Activated T-helper 1 cell treated with anti-CD3 and anti-CD28 coated beads, Interleukin-12 subunit alpha, Interleukin-12 subunit beta, Interleukin-2, Interleukin-4 antibody, amounts not matched to agents 30 ng/mL and 10 ng/mL and 1 ng/mL, durations not matched to agents 14 hours and 24 hours and 36 hours (primary cell): ENCODE measurements at places on chromosomes 7 and 10. TPM values are rescaled to one million over a fixed set of nuclear protein-coding genes. Genes with fewer than 3 reads are reported as not detected.

The PLXDC2 gene
- not detected in 2 replicates for total RNA-seq

The WNT8B gene
- 0.10 and 0.24 TPM in 2 replicates for total RNA-seq

The CCDC172 gene
- total RNA-seq: not detected in 2 replicates

The ASIC3 gene
- 1.9 and 4.1 TPM in 2 replicates for total RNA-seq

The GSDME gene
- total RNA-seq: 10.6 and 11.0 TPM in 2 replicates

The DOCK4 gene
- total RNA-seq: 0.31 and 0.37 TPM in 2 replicates

The GALNT17 gene
- total RNA-seq: not detected in 2 replicates

GRCh38 chr10:129958148-129958628 lies 5.9 kb downstream of the EBF3 start:
- peaks cover 20% of the 10 kb centered on the region for H3K4me1 ChIP-seq
- peaks cover 2% of the 10 kb centered on the region for H3K36me3 ChIP-seq
- peak overlapping the region; percentile 61 for H3K27ac ChIP-seq
- H3K4me3 ChIP-seq: peak overlapping the region; percentile 19

GRCh38 chr10:113680190-113681111 lies 739 bp downstream of the CASP7 start:
- H3K4me3 ChIP-seq: peak overlapping the region; percentile 99
- peak overlapping the region; percentile 98 for H3K27ac ChIP-seq
- peaks cover 3% of the 10 kb centered on the region for H3K27me3 ChIP-seq
- peaks cover 57% of the 10 kb centered on the region for H3K4me1 ChIP-seq
- H3K36me3 ChIP-seq: peaks cover 29% of the 10 kb centered on the region
- DNase-seq: peak; percentile 20

DNA sequence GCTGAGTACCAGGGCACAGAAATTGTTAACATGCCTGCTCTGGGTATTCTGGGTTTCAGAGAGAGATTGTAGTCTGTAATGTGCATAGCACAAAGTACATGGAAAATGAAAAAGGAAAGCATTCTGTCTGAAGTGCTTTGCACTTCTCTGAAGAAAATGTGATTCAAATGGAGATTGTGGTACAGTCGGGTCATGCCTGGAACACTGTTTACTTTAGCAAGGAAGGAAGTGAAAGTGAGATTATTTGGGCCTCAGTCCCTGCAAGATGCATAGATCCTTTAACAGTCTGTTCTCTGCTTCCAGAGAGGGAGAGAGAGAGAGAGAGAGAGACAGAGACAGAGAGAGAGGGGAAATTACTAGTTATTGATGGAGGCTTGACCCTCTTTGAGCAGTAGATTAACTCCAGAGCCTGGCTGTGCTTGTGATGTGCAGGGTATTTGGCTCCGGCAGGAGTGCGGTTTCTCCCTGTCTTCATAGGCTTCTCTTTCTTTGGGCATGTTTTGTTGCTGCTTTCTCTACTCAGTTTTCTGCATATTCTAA lies 5.4 kb downstream of the VWC2 start:
- no peaks in the 10 kb centered on the region for H3K36me3 ChIP-seq
- H3K4me3 ChIP-seq: no peak overlapping the region
- peaks cover 37% of the 10 kb centered on the region for H3K27me3 ChIP-seq
- H3K4me1 ChIP-seq: no peaks in the 10 kb centered on the region

GRCh38 chr7:7180725-7181449 lies 1.5 kb upstream of the C1GALT1 start:
- DNase-seq: no peak
- peaks cover 15% of the 10 kb centered on the region for H3K4me1 ChIP-seq
- H3K4me3 ChIP-seq: peak overlapping the region; percentile 94
- H3K36me3 ChIP-seq: peaks cover 8% of the 10 kb centered on the region

- no peaks in the 10 kb centered on the region for H3K36me3 ChIP-seq
- H3K27me3 ChIP-seq: peaks cover 7% of the 10 kb centered on the region
- no peak for DNase-seq
- no peaks in the 10 kb centered on the region for H3K4me1 ChIP-seq
These were observed 1.6 kb upstream of the KNDC1 start for GRCh38 chr10:133158437-133158755.

- no peaks in the 10 kb centered on the region for H3K4me1 ChIP-seq
- DNase-seq: no peak
- H3K27me3 ChIP-seq: no peaks in the 10 kb centered on the region
These were observed 347.5 kb downstream of the GPR158 start for GRCh38 chr10:25522294-25522693.

- peaks cover 1% of the 10 kb centered on the region for H3K27me3 ChIP-seq
- DNase-seq: no peak
- H3K36me3 ChIP-seq: no peaks in the 10 kb centered on the region
- H3K27ac ChIP-seq: no peak overlapping the region
- H3K4me3 ChIP-seq: no peak overlapping the region
- no peaks in the 10 kb centered on the region for H3K4me1 ChIP-seq
These were observed 159.2 kb downstream of the PRKG1 start for GRCh38 chr10:51233337-51234100.

DNA sequence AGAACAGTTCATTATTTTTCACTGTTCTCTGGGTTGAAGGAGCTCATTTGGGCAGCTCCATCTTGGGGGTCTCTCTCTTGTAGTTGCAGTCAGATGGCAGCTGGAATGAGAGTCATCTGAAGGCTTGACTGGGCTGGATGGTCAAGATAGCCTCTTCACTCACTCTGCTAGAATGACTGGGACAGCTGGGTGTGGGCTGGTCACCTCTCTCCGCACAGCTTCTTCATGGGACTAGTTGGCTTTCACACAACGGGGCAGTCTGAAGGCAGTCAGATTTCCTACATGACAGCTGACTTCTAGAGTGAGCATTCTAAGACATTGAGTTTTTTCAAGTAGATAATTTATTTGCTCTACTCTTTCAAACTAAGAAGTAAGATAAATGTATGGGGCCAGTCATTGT lies 13.1 kb downstream of the PLEKHA1 start:
- no peak overlapping the region for H3K4me3 ChIP-seq
- DNase-seq: no peak
- peaks cover 10% of the 10 kb centered on the region for H3K4me1 ChIP-seq
- H3K27me3 ChIP-seq: peaks cover 35% of the 10 kb centered on the region
- peaks cover 2% of the 10 kb centered on the region for H3K36me3 ChIP-seq

GRCh38 chr7:3282457-3282856 lies 18.6 kb upstream of the SDK1 start:
- H3K36me3 ChIP-seq: no peaks in the 10 kb centered on the region
- H3K27me3 ChIP-seq: peaks cover 8% of the 10 kb centered on the region
- DNase-seq: no peak
- H3K27ac ChIP-seq: no peak overlapping the region

DNA sequence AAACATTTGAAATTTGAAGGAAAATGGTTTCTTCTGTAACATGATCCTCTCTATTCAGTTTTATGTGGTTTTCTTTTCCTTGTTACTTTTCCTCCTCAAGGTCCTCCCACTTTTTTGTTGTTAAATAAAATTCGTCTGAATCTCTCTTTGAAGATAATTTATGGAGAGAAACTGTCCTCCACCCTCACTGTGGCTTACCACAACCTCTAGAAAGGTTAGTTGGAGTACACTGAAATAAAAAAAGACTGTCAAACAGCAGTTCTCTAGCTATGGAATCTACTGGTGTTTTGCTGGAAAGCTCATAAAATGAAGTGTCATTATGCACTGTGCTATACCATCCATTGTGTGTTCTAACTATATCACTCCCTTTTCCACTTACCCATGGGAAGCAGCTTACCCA lies 189.4 kb downstream of the HDAC9 start:
- H3K4me3 ChIP-seq: no peak overlapping the region
- peak overlapping the region; percentile 8 for H3K27ac ChIP-seq

DNA sequence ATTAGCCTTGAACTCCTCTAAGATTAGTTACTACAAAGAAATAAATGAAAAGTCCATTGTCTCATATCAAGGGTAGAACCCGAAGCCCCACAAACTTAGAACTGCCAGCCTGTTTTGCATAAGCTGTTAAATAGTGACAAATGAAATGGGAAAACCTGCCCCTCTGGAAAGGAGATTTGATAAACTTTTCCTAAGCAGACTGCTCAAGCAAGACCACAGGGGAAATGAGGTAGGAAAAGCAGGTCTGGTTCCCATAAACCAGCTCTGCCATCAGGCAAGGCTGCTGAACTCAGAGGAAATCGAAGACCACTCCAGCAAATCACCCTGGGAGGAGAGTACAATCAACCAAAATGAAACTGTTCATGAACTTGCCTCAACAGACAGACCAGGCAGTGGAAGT lies 181.5 kb upstream of the AOAH start:
- H3K27ac ChIP-seq: no peak overlapping the region
- no peak for DNase-seq
- H3K36me3 ChIP-seq: peaks cover 36% of the 10 kb centered on the region
- H3K27me3 ChIP-seq: no peaks in the 10 kb centered on the region

GRCh38 chr7:130303982-130304381 lies 11.0 kb downstream of the CPA4 start:
- H3K4me3 ChIP-seq: no peak overlapping the region
- H3K27ac ChIP-seq: no peak overlapping the region
- H3K4me1 ChIP-seq: no peaks in the 10 kb centered on the region
- DNase-seq: no peak
- no peaks in the 10 kb centered on the region for H3K27me3 ChIP-seq
- H3K36me3 ChIP-seq: no peaks in the 10 kb centered on the region

GRCh38 chr10:89236226-89236797 lies 15.3 kb downstream of the LIPA start:
- DNase-seq: no peak
- H3K4me3 ChIP-seq: no peak overlapping the region
- H3K4me1 ChIP-seq: no peaks in the 10 kb centered on the region
- H3K36me3 ChIP-seq: no peaks in the 10 kb centered on the region
- no peak overlapping the region for H3K27ac ChIP-seq
- H3K27me3 ChIP-seq: peaks cover 3% of the 10 kb centered on the region

DNA sequence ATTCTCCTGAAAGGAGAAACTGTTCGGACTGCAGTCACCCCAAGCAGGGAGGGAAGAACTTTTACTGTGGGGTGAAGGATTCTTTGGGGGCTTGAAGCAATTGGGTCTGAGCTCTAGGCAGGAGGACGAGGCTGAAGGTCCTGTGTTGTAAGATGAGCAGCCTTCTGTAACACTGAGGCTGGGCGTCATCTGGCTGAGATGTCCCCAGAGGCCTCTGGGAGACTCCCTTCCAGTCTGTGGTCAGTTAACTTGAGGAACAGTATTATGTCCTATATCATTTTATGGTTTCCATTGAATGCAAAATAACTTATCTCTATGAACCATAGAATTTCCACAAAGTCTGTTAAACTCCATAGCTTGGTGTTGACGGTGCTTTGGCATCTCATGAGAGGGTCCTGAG lies 26.3 kb downstream of the FIGNL1 start:
- no peak for DNase-seq
- no peak overlapping the region for H3K27ac ChIP-seq

DNA sequence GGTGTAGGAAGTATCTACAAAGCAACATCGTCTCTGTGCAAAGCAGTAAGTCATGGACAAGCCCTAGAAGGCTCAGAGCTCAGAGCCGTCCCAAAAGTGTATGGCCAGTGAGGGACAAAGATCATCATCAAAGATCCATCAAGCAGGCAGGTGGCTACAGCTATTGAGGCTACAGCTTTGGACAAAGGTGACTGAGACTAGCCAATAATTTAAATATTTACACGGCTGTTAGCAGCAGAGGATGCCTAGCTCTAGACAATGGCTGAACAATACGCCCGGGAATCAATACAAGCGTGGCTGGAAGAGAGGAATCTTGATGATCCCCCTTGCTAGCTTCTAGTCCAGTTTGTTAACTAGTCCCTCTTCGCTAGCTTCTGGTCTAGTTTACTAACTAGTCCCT lies 17.9 kb downstream of the NMT2 start:
- H3K4me3 ChIP-seq: no peak overlapping the region
- H3K4me1 ChIP-seq: no peaks in the 10 kb centered on the region
- DNase-seq: no peak
- H3K27me3 ChIP-seq: no peaks in the 10 kb centered on the region

DNA sequence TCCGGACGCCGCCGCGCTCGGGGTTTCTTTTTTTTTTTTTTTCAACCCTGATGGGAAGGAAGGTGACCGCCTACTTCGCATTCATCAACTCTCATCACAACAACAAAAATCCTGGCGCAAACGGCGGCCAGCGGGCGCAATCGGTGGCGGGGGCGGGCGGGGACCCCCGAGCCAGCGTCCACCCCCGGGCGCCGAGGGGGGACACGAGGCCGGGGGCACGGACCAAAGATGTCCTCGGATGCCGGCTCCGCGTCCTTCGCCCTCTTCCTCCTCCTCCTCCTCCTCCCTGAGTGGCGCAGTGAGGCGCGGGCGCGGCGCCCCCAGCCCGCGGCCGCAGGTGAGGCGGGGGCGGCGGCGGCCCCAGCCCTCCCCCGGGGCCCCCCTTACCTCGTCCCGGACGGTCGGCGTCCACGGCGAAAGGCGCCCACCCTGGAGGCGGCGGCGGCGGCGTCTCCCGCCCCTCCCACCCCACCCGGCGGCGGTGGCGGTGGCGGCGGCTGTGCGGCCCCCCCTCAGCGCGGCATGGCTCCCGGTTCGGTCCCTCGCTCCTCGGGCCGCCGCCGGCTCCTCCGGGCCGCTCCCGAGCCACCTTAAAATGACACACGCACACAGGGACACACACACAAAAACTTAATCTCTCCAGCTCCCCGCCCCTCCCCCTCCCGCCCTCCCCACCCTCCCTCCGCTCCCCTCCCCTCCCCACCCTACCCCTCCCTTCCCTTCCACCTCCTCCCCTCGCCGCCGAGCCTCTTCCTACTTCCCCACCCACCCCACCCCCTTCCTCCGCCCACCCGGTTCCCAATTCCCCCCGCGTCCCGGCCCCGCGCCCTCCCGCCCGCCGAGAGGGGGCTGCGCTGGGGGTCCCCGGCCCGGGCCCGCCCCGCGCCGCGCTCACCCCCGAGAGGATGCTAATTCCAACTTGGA lies at the start of gene CTBP2:
TSS of gene CTBP2 (minus strand) at position 632 of the 924 bp plus-strand sequence.
- DNase-seq: no peak
- no peak within 1 kb of the TSS for H3K27ac ChIP-seq
- peak within 1 kb of the TSS; percentile 15 for H3K4me3 ChIP-seq
- H3K4me1 ChIP-seq: peaks cover 5% of the 10 kb centered on the region
- peaks cover 52% of the 10 kb centered on the region for H3K27me3 ChIP-seq

- H3K4me3 ChIP-seq: no peak overlapping the region
- no peaks in the 10 kb centered on the region for H3K27me3 ChIP-seq
- H3K4me1 ChIP-seq: peaks cover 19% of the 10 kb centered on the region
- H3K27ac ChIP-seq: peak overlapping the region; percentile 0
- H3K36me3 ChIP-seq: no peaks in the 10 kb centered on the region
These were observed 112.9 kb upstream of the LYZL2 start for GRCh38 chr10:30742471-30742870.

- peak overlapping the region; percentile 16 for H3K27ac ChIP-seq
- H3K27me3 ChIP-seq: peaks cover 65% of the 10 kb centered on the region
- DNase-seq: no peak
- H3K36me3 ChIP-seq: peaks cover 6% of the 10 kb centered on the region
These were observed 1.7 kb upstream of the RBM20 start for GRCh38 chr10:110642204-110643034.
